ENCODE measurements at places on chromosomes 2 and 18. TPM values are rescaled to one million over a fixed set of nuclear protein-coding genes. Genes with fewer than 3 reads are reported as not detected.
A peak's percentile ranks its signal among the peaks of the same experiment; 100 is the strongest.

DNA sequence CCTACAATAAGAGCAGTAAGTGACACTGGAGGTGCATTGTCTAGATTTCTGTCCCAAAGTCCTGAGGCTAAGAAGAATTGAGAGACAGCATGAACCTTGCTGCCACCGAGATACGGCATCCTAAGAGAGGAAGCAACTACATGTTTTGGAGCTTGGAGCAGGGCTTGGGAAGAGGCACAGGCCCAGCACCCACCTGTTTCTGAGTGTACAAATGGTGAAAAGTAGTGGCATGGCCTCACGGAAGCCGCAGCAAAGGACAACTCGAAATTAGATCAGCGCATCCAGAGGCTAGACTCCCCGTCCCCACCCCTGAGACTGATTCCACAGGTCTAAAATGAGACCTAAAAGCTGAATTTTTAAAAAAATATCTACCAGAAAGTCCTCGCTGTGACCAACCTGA is 127.5 kb downstream of the PTGR3 start:
- DNase-seq = no peak

GRCh38 chr18:55300936-55301531 is 287.0 kb downstream of the TCF4 start:
- no peak for DNase-seq

DNA sequence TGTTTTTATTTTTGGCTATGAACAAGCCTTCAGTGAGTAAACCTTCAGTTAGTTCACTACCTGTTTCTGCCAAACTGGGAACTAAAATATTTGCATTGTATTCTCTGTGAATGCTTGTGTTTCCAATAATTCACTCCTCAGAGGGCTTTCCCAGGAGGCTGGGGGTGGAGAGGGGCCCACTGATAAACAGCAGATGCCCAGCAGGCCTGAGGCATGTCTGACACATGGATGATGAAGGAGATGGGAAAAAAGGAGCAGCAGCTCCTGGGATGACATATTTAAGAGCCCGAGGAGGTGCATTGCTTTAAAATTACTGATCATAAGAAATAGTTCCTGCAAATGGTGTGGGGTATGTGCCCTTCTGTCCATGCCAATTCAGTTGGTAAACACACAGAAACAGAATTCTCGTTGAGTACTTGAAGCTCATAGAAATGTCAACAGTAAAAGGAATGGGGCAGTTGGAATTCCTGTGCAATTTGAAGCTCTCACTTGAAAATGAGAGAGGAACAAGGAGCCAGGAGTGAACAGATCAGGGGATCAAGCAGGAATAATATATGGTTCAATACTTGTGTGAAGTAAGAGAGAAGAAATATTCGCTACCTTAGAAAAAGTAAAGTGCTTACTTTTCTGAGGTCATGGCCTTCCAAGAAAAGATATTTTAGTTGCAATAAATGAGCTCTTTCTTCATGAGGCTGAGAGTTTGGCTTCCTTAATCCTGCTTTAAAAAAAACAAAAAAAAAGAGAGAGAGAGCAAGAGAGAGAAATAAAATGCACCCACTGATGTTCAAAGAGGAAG is 22.0 kb upstream of the HNMT start:
- no peak for DNase-seq

DNA sequence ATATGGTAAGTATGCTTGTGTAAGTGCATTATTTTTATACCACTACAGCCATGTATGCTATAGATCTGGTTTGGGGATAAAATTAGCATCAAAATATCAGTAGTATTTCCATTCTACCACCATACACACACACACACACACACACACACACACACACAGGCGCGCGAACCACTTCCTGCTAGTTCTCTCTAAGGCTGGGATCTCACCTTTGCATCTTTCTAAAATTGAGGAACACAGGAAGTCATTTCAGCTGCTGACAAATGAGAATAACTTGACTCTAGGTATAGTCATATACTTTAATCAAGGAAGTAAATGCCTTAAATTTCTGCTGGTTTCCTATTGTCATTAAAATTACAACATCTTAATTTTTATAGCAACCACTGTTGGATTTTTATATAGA is 72.5 kb downstream of the RBM43 start:
- no peak for DNase-seq

GRCh38 chr2:38648107-38648761 is 17.7 kb upstream of the GALM start:
- DNase-seq = no peak

GRCh38 chr18:37564711-37565100 is 892 bp downstream of the CELF4 start:
- peak; percentile 71 for DNase-seq

GRCh38 chr18:64037812-64038414 is 68.0 kb downstream of the SERPINB8 start:
- DNase-seq = peak; percentile 20

- DNase-seq = no peak
Observed at GRCh38 chr2:220811115-220811514, 761.0 kb downstream of the EPHA4 start.

DNA sequence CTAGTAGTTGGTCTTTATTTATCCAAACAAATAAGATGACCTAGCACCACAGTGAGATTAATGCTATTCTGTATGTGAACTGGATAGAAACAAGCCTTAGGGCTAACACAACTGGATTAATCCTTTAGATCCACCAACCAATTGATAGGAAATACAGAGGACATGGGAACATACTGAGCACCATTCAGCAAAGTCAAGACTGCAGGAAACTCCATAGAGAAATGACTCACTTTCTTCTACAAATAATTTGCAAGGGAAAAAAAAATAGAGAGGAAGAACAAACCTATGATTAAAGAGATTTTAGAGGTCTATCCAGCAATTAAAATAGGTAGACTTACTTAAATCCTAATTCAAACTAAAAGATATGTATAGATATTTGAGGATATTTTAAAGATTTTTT is 23.9 kb downstream of the WDFY1 start:
- no peak for DNase-seq

DNA sequence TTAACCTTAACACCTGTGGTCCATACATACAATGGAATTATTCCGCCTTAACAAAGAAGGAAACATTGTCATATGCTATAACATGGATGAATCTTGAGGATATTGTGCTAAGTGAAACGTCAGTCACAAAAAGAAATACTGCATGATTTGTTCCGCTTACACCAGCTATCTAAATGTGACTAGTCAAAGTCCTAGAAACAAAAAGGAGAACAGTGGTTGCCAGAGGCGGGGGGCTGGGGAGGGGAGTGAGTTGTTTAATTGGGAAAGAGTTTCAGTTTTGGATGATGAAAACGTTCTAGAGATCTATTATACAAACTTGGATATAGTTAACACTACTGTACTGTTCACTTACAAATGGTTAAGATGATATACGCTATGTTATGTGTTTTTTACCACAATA is 72.0 kb downstream of the SPRED2 start:
- DNase-seq = no peak

- DNase-seq = no peak
Observed at GRCh38 chr18:59063300-59063906, 76.3 kb upstream of the SEC11C start.

GRCh38 chr18:48351216-48352050 is 57.8 kb downstream of the ZBTB7C start:
- DNase-seq = no peak

SULT1C3 gene
- polyA plus RNA-seq = 0.05 TPM

- DNase-seq = no peak
Observed at GRCh38 chr2:3876221-3876620, 172.8 kb downstream of the DCDC2C start.

DNA sequence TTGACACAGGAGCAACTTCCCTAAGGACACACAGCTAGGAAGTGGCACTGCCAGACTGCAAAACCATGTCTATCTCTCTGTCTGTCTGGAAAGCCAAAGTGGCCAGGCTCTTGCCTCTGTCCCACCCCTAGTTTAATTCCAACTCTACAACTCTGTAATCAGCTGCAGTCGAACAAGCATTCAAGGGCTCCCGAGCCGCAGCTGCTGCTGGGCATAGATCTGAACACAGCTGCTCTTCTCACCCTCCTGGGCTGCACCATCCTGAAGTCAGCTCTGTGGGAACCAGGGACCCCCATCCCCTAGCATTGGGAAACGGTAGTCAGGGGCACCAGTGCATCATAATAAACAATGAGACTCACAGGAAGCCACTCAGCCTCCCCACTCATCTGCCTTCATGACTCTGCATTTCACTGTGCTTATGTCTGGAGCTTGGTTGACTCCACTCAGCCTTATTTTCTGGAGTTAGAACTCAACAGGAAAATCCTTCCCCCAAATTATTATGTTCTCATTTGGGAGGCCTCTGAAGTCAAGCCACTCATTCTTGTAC is 44.4 kb upstream of the TMEM163 start:
- no peak for DNase-seq

EMILIN1 gene
- 95.1 TPM for polyA plus RNA-seq

DNA sequence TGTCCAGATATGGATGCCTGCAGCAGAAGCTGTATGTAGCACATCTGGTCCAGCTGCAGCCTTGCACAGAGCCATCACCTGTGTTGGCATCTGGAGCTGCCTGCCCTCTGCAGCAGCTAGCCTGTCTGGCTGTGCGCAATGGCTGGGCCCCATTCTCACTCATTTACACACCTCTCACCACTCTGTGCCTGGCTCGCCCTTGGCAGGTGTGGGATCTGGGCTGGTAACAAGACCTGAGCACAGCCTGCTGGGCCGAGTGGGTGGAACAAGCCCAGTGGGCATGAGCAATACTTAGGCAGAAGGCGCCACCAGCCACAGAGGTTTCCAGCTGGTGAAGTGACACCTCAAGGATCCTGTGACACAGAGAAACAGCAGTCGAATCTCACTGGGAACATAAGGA is 714.1 kb downstream of the NUP35 start:
- no peak for DNase-seq

RNU2-63P gene
- polyA plus RNA-seq = not detected

DNA sequence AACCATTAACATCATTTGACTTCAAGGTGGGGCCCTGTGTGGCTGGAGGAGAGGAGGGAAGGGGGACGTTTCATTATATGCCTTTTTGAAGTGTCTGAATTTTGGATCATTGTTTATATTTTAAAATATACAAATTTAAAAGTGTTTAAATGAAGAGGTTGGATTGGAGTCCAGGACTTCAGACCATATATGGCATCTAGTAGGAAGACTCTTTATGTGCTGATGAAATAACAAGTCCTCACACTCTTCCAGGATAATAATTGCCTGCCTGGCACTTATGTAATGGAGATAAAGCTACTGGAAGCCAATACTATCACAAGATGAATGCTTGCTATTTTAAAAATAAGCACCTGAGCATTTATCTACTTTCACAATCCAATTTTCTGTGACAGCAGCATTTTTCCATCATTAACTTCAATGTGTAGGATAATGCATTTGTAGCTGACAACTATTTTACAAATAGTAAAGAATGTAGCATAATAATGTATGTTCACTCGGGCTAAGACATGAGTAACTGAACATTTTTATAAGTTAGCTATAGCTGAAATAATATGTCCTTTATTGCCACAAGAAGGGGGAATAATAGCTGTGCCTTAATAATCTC is 188.4 kb downstream of the MTCL1 start:
- no peak for DNase-seq

ICA1L gene
- 12.3 TPM for polyA plus RNA-seq

DNA sequence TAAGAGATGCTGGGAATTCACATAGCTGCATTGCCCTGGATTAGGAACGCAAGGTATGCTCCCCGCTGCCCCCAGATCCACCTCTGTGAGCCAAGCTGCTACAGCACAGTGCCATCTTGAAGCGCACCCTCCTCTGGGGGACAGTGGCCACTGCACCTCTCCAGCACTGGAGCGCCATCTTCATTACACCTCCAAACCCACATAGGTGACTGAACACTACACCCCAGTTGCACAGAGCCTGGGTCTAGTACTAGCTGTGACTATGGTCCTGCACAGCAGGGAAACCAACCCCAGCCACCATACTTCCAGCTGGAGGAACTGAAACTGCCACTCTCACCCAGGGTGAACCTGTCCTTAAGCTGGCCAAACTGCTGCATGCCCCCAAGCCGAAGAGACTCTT is 84.6 kb downstream of the TMEM237 start:
- no peak for DNase-seq

DNA sequence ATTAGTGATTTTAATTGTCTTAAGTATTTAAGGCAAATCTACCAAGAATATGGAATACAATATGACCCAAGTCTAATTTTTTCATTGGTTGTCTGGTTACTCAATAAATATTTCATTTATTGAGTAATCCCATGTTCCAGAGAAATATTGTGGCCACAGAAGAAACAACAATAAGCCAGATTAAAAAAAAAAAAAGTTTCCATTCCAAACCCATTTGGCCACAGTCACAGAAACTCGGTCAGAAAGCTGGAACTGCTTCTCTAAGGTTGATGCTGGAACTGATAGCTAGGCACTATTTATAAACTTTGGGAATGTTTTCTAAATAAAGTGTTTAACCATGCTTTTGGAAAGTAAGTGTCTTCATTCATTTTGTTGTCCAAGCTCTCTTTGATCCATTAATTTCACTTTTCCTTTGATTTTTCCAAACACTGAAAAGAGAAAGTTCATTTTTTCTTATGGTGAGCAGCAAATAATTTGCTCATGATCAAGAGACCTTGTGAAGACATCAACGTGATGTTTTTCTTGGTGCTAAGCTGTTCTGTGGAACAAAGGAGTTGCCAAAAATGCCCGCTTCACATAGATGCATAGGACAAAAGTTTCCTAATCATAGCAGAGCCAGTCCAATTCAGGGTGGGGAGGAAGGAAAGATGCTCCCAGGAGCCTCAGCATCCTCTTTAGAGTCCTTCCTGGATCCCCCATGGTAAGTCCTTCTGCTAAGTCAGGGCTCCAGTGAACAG is 72.1 kb upstream of the CCBE1 start:
- DNase-seq = no peak

REEP1 gene
- polyA plus RNA-seq = 3.4 TPM

DNA sequence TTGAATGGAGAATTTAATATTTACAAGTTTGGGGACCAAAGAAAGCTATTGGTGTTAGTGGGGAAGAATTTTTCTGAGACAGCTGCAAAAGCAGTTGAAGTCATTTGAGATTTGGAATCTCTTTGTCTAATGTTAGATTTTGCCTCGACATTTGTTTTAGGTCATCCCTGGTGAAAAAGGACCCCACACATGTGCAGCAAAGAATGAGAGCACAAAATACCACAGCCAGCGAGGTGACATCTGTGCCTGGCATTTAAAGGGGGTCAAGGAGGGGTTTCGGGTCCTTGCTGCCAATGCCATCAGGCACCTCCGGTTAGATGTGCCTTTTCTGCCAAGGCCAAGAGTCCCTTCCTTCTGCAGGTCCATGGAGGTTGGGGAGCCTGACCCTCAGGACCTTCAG is 173.3 kb downstream of the TRIB2 start:
- no peak for DNase-seq

GRCh38 chr2:74779587-74780135 is 54.3 kb upstream of the HK2 start:
- DNase-seq = no peak

DNA sequence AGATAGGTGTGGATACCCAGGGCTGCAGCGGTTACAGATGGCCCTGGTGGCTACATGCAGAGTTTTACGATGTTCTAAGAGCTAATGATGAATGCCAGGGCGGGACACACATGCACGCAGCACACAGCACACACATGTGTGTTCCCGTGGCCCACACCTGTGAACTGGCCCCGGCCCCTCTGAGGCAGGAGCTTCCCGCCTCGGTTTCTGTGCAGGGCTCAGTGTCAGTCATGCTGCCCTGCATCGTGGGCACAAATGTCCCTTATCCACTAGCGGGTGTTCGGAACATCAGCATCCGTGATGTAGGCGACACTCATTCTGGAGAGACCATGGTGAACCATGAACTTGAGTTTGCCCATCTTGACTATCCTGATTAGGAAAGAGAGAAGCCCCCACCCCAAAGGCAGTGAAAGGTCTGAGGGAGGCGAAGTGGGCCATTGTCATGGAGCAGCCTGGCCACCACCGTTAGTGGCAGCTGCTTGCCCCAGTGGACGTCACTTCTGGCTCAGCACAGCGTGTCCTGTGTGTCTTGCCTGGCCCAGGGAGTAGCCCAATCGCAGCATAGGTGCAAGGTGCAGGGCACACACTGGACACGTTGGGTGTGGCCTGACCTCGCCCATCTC is 43.8 kb downstream of the DCDC2C start:
- no peak for DNase-seq

Data from right renal pelvis (tissue), 4 donors.